ENCODE measurements at places on chromosomes 16 and 17. TPM values are rescaled to one million over a fixed set of nuclear protein-coding genes. Genes with fewer than 3 reads are reported as not detected.

GRCh38 chr17:7146115-7146514 is 31.5 kb upstream of the ASGR2 start:
- no peak overlapping the region for H3K4me3 ChIP-seq
- no peaks in the 10 kb centered on the region for H3K4me1 ChIP-seq
- H3K36me3 ChIP-seq = no peaks in the 10 kb centered on the region
- no peaks in the 10 kb centered on the region for H3K27me3 ChIP-seq

DNA sequence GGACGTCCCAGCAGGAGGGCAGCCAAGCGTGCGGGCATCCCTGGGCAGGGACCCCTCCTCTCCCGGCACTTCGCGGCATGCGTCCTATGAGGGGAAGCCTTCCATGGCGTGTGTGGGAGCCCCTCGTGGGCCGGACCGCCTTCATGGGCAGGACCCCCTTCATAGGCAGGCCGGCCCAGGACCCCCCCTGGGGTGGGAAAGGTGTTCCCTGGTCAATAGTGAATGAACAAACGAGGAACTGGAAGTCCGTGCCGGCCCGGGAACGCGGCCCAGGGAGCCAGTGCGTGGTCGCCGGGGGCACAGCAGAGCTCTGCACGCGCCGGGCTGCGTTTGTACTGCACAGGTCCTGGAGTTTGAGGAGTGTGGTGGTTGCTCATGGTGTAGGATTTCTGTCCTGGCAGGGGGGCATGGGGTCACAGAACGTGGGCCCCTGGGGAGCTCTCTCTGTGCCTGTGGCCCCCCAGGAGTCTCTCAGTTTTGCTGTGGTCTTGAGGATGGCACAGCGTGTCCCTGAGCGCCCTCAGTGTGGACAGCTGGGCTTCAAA is 13.9 kb downstream of the BAIAP2 start:
- H3K36me3 ChIP-seq = no peaks in the 10 kb centered on the region
- H3K4me1 ChIP-seq = peaks cover 6% of the 10 kb centered on the region
- H3K4me3 ChIP-seq = no peak overlapping the region
- no peak overlapping the region for H3K27ac ChIP-seq
- no peak for DNase-seq
- H3K27me3 ChIP-seq = no peaks in the 10 kb centered on the region

- no peak overlapping the region for H3K4me3 ChIP-seq
- H3K4me1 ChIP-seq = no peaks in the 10 kb centered on the region
- no peak for DNase-seq
- H3K36me3 ChIP-seq = peaks cover 26% of the 10 kb centered on the region
- no peak overlapping the region for H3K27ac ChIP-seq
- H3K27me3 ChIP-seq = no peaks in the 10 kb centered on the region
Measured at GRCh38 chr16:66802159-66802558, 775 bp upstream of the TERB1 start.

- DNase-seq = no peak
- H3K27ac ChIP-seq = no peak overlapping the region
Measured at GRCh38 chr17:45990886-45991285, 8.2 kb upstream of the STH start.

DNA sequence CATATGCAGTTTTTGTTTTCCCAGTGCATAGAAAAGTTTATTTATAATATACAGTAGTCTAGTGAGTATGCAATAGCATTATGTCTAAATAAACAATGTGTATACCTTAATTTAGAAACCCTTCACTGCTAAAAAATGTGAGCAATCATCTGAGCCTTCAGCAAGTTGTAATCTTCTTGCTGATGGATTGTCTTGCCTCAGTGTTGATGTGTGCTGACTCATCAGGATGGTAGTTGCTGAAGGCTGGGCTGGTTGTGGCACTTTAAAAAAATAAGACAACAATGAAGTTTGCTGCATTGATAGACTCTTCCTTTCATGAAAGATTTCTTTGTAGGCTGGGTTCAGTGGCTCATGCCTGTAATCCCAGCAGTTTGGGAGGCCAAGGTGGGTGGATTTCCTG is 13.9 kb upstream of the CAPNS2 start:
- H3K4me1 ChIP-seq = no peaks in the 10 kb centered on the region
- no peak for DNase-seq
- H3K36me3 ChIP-seq = no peaks in the 10 kb centered on the region
- H3K4me3 ChIP-seq = no peak overlapping the region
- no peak overlapping the region for H3K27ac ChIP-seq

DNA sequence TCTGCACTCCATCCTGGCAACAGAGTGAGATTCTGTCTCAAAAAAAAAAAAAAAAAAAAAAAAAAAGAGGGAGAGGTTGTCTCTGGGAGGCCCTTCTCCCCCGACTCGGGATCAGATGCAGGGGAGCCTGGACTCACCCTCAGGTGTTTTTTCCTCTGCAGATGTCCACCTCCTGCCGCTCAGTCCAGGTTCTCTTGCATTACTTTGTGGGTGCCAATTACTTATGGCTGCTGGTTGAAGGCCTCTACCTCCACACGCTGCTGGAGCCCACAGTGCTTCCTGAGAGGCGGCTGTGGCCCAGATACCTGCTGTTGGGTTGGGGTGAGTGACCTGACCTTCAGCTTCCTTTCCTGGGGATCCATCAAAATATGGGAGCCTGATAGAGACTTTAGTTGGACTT is 34.1 kb downstream of the GLP2R start:
- no peak overlapping the region for H3K27ac ChIP-seq
- no peaks in the 10 kb centered on the region for H3K4me1 ChIP-seq
- H3K4me3 ChIP-seq = no peak overlapping the region
- peaks cover 1% of the 10 kb centered on the region for H3K27me3 ChIP-seq
- no peaks in the 10 kb centered on the region for H3K36me3 ChIP-seq

DNA sequence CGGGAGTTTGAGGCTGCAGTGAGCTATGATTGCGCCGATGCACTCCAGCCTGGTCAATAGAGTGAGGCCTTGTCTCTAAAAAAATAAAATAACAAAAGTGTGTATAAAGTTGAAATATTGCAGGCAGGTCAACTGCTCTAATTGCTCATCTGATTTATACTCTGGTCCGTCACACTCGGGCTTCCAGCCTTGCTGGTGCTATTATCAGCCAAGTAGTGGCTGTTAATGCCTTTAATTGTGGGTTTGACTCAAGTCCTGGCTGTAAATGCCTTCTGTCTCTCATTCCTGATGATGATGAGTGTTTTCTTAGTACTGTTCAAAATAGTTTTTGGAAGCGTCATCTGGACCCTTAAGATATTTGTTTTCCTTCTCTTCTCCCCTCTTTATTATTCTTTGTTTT is 18.4 kb downstream of the SYT17 start:
- no peak for DNase-seq
- peaks cover 5% of the 10 kb centered on the region for H3K27me3 ChIP-seq

- H3K4me3 ChIP-seq = no peak overlapping the region
- peaks cover 53% of the 10 kb centered on the region for H3K36me3 ChIP-seq
- peak overlapping the region; percentile 87 for H3K27ac ChIP-seq
- H3K27me3 ChIP-seq = no peaks in the 10 kb centered on the region
- DNase-seq = peak; percentile 71
Measured at GRCh38 chr17:28928061-28928460, 23.3 kb downstream of the PHF12 start.

DNA sequence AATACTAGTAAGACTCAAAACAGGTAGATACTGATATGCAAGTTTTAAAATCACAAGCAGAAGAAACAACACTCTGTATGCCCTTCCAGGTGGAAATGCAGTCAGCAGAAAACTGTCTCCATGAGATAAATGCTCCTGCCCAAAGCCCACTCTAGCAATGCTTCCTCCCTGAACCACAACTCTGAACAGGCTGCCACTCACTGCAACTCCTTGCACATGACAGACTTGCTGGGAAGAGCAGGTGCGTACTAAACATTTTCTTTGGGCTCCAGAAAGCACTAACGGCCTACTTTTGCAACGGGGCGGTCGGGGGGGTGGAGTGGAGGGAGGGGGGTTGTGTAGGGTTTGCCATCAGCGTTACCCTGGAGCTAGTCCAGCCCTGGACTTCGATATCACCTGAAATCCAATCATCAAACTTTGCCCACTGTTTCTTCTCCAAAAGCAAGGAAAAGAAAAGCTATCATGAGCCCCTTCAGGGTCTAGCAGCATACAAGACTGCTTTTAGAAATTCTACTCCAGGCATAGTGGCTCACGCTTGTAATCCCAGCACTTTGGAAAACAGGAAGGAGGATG is 46.1 kb downstream of the ANKRD11 start:
- peaks cover 8% of the 10 kb centered on the region for H3K36me3 ChIP-seq
- H3K27me3 ChIP-seq = no peaks in the 10 kb centered on the region
- no peak for DNase-seq
- peaks cover 91% of the 10 kb centered on the region for H3K4me1 ChIP-seq
- H3K27ac ChIP-seq = peak overlapping the region; percentile 38

DNA sequence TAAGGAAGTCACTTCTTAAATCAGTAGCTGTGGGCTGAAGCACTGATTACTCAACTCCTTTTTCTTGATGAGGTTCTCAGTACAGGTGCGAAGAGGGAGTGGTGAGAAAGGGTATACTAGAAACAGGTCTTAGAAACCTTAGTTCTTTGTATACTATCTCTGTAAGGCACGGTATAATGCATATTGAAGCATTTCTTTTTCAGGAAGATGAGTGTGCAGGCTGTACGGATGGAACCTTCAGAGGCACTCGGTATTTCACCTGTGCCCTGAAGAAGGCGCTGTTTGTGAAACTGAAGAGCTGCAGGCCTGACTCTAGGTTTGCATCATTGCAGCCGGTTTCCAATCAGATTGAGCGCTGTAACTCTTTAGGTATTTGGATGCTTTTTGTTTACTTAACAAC is 39.2 kb downstream of the CYLD start:
- peak overlapping the region; percentile 33 for H3K4me3 ChIP-seq
- peaks cover 55% of the 10 kb centered on the region for H3K36me3 ChIP-seq
- peak overlapping the region; percentile 78 for H3K27ac ChIP-seq
- no peaks in the 10 kb centered on the region for H3K27me3 ChIP-seq

DNA sequence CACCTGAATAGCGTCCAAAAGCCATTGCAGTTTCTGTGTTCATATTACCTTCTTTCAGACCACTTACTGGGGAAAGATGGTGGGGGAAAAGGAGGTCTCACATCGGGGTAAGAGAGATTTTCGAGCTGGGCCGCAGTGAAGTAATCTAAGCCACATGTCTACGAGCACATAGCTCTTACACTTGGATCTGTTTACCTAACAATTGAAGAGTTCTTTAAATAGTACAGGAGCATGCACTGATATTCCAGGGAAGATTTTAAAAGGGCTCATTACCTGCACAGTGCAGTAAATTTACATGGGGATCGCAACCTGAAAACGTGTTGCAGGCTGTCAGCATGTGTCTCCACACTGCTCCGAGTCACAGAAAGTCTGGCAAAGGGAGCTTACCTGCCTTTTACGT is 12.6 kb downstream of the MAF start:
- no peak overlapping the region for H3K4me3 ChIP-seq
- no peak for DNase-seq

- no peak overlapping the region for H3K27ac ChIP-seq
- no peak overlapping the region for H3K4me3 ChIP-seq
- H3K4me1 ChIP-seq = no peaks in the 10 kb centered on the region
- H3K36me3 ChIP-seq = peaks cover 32% of the 10 kb centered on the region
- peaks cover 4% of the 10 kb centered on the region for H3K27me3 ChIP-seq
Measured at GRCh38 chr16:69114346-69114975, 9.0 kb downstream of the HAS3 start.

GRCh38 chr17:63402431-63403212 is 43.5 kb downstream of the CYB561 start:
- no peak overlapping the region for H3K4me3 ChIP-seq
- H3K36me3 ChIP-seq = peaks cover 3% of the 10 kb centered on the region
- H3K27ac ChIP-seq = no peak overlapping the region
- H3K27me3 ChIP-seq = no peaks in the 10 kb centered on the region

DNA sequence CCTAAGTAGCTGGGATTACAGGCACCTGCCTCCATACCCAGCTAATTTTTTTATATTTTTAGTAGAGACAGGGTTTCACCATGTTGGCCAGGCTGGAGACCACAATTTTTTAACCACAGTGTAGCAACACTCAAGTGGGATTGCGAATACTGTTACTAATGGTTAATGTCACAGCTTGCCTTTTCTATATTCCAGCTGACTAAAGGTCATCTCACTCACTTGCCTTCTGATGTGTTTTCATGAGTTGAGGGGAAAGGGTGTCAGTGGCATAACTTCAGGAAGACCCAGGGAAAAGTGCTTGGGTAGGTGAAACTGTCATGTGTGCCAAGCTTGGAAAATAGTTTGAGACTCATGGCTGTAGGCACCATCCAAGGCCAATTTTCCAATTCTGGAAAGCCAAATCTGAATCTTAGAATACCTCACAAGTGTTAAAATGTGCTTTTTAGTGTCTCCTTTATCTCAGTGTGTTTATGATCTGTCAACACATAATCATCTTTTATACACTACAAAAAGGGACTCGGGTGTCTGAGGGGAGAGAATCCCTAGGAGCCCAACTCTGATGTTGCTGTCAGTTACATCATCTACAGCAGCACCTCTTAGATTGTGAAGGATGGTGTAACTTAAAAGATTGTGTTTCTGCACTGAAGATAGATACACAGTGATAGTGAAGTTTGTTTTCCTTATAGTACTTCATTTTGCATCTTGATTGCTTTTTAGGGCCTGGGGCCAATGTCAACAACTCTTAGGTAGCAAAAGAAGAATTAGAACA is 27.1 kb downstream of the OGFOD1 start:
- no peak for DNase-seq
- H3K36me3 ChIP-seq = peaks cover 42% of the 10 kb centered on the region
- no peak overlapping the region for H3K4me3 ChIP-seq
- no peaks in the 10 kb centered on the region for H3K27me3 ChIP-seq
- no peak overlapping the region for H3K27ac ChIP-seq

GRCh38 chr16:46857368-46857945 is 26.5 kb upstream of the C16orf87 start:
- H3K36me3 ChIP-seq = no peaks in the 10 kb centered on the region
- peaks cover 18% of the 10 kb centered on the region for H3K4me1 ChIP-seq
- no peak overlapping the region for H3K27ac ChIP-seq
- DNase-seq = no peak
- H3K4me3 ChIP-seq = no peak overlapping the region

DNA sequence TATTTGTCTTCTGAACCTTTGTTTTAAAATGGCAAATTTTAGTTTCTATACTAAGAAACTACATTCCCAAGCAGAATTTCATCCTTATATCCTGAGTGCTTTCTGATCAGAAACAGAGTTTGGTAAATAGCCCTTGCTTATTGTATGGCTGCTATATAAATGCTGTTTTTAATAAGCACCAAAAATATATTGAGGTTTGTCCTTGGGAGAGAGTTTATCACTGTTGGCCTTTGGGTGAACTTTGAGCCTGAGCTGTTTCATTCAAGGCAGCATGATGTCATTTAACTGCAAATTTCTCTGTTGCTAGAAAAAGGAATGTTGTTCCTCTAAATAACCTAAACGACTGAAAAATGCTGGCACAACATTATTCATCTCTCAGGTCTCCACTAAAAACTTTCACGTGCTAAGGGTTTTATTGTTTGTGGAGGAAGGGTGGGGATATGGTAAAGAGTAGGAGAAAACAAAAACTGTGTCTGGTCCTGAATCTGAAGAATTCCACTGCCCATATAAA is 334.3 kb upstream of the TBX2 start:
- no peaks in the 10 kb centered on the region for H3K27me3 ChIP-seq
- no peak overlapping the region for H3K27ac ChIP-seq
- DNase-seq = no peak
- H3K36me3 ChIP-seq = peaks cover 2% of the 10 kb centered on the region
- no peak overlapping the region for H3K4me3 ChIP-seq

- no peak for DNase-seq
- H3K4me1 ChIP-seq = peaks cover 39% of the 10 kb centered on the region
- no peak overlapping the region for H3K27ac ChIP-seq
Measured at GRCh38 chr17:36945959-36946725, 2.6 kb upstream of the AATF start.

GRCh38 chr17:21530311-21530710 is 154.2 kb downstream of the KCNJ12 start:
- H3K4me3 ChIP-seq = no peak overlapping the region
- H3K27me3 ChIP-seq = no peaks in the 10 kb centered on the region

The SALL1 gene
- total RNA-seq = not detected

The TEX19 gene
- total RNA-seq = not detected

The PNPO gene
- total RNA-seq = 34.4 TPM

The KCNJ12 gene
- not detected for total RNA-seq

The CLDN6 gene
- not detected for total RNA-seq

The CCDC154 gene
- total RNA-seq = 1.5 TPM

The CDK12 gene
- total RNA-seq = 57.4 TPM

All from activated CD4-positive, alpha-beta memory T cell treated with anti-CD3 and anti-CD28 coated beads for 36 hours (primary cell).